ENCODE measurements at places on chromosomes 5 and 9. TPM values are rescaled to one million over a fixed set of nuclear protein-coding genes. Genes with fewer than 3 reads are reported as not detected.
A peak's percentile ranks its signal among the peaks of the same experiment; 100 is the strongest.

STOML2 gene
- 102 TPM for total RNA-seq

DNA sequence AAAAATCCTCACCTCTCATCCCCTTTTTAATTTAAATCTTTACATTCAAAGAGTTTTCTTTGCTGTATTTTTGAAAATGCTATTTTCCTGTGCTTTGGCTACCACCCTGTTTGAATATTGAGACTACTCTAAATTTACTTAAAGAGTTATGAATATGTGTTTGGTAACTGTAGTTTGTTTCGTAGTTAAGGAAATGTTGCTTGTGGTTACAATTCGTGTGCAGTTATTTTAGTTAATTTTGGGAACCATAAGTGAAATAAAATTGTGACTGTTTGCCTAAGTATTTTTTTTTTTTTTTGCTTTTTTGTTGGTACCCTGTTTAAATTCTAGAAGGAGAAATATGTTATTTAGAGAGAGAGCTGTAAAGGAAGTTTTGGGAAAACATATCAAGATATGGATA is 78.7 kb downstream of the XRCC4 start:
- DNase-seq = no peak

DNA sequence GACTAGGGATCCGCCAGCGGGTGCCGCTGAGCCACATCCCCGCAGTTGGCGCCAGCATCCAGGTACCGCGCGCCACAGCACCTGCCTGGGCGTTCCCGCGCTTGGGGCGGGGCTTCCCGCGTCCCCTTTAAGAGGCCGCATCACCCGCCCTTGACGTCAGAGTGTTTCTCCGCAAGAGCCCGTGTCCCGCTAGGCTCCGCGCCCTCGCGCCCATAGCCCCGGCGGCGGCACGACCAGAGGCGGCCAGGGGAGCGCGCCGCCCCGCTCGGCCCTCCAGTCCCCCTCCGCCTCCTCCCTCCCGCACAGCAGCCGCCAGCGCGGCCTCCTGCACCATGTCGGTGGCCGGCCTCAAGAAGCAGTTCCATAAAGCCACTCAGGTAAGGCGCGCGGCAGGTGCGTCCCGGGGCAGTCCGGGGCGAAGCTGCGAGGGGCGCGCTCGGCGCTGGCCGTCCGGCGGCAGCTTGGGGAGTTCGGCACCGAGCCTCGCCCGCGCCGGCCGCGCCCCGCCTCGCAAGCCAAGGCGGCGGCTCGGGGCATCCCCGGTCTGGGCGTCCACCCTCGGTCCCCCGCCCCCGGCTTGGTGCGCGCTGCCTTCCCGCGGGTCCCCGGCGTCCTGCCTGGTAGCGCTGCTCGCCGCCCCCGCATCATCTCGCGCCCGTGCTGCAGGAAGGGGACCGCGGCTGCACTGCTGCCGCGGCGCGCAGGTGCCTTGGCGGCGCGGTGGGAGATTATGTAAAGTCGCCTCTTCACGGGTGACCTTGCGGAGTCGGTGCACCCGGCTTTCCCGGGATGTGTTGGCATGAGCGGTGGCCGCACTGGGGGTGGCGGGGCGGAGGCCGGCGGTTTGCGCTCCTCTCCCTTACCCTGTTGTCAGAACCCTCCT is at the start of gene SH3GL2:
SH3GL2 (plus strand) TSS at position 156 of the 883 bp plus-strand sequence.
- peak; percentile 4 for DNase-seq

ENTR1 gene
- 148 TPM for total RNA-seq

GRCh38 chr9:89892920-89893319 is 288.1 kb downstream of the GADD45G start:
- no peak for DNase-seq

DNA sequence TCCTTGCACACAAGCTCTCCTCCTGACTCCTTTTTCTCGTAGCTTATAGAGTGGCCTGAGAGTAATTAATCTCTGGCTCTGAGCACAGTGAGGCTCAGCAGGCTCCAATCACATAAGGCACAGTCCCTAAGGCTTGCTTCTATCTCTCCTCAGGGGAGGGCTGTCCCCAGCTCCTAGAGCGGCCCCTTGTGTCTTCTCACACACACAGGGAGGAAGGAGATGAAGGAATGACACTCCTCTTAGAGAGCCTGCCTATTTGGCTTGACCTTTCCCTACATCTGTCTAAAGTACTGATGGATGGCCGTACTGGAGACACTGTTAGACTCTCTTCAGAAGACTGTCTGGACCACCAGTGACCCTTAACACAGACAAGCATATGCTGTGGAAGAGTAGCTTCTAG is 12.9 kb downstream of the TAS2R1 start:
- no peak for DNase-seq

ASS1 gene
- not detected for total RNA-seq

GRCh38 chr9:131543141-131543540 is 2.2 kb upstream of the PRRT1B start:
- no peak for DNase-seq

GLRA1 gene
- total RNA-seq = not detected

ANKRD55 gene
- total RNA-seq = not detected

DNA sequence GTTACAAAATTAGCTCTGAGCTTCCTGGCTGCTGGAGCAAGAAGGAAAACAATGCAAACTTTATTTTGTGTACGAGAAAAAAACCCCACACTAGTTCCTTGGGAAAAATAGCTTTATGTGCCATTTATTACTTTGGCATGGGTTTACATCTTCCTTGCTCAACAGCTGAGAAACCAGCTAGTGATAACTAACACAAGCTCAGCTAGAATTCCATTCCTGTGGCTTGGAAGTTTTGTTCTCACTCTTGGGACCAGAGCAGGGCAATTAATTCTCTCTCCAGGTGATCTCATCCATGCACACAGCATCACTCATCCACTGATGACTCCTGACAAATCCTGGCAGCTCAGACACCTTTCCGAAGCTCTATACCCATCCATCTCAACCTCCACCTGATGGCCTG is 104.1 kb downstream of the CRB2 start:
- DNase-seq = no peak

- DNase-seq = no peak
Observed at GRCh38 chr9:126532951-126533925, 80.5 kb upstream of the LMX1B start.

- no peak for DNase-seq
Observed at GRCh38 chr9:86843206-86843605, 104.1 kb downstream of the GAS1 start.

EIF4EBP3 gene
- total RNA-seq = not detected

- no peak for DNase-seq
Observed at GRCh38 chr9:8852301-8852864, 1052.8 kb upstream of the DMAC1 start.

NKD2 gene
- total RNA-seq = not detected

MAML1 gene
- 18.1 TPM for total RNA-seq

Measured in A172 (cell line).